Smooth muscle cell of trachea (primary cell): ENCODE measurements at places on chromosomes 11 and 22. TPM values are rescaled to one million over a fixed set of nuclear protein-coding genes. Genes with fewer than 3 reads are reported as not detected.

LMNTD2 gene
- 0.29 and 0.33 TPM in 2 replicates for total RNA-seq

CRY2 gene
- total RNA-seq = 15.0 and 22.2 TPM in 2 replicates

PCNX3 gene
- 22.7 and 30.8 TPM in 2 replicates for total RNA-seq

TNNI2 gene
- not detected in 2 replicates for total RNA-seq

LRRC74B gene
- under 0.01 TPM in 1 of 2 replicates, not detected in the other for total RNA-seq

SLC7A4 gene
- total RNA-seq = 2.0 TPM in 1 of 2 replicates, not detected in the other

NXPE1 gene
- not detected in 2 replicates for total RNA-seq

GPHA2 gene
- total RNA-seq = not detected in 2 replicates

INPP5J gene
- under 0.01 and 0.73 TPM in 2 replicates for total RNA-seq

RAB1B gene
- total RNA-seq = 103 and 130 TPM in 2 replicates

IRAG1 gene
- total RNA-seq = 7.0 and 28.8 TPM in 2 replicates

P2RY2 gene
- total RNA-seq = not detected in 2 replicates

XKR3 gene
- under 0.01 and 0.15 TPM in 2 replicates for total RNA-seq

PTDSS2 gene
- total RNA-seq = 35.9 and 40.5 TPM in 2 replicates

SLC5A12 gene
- not detected in 2 replicates for total RNA-seq

INCENP gene
- 15.2 and 29.1 TPM in 2 replicates for total RNA-seq

CAVIN3 gene
- 301 and 798 TPM in 2 replicates for total RNA-seq

KCNJ5 gene
- total RNA-seq = 0.17 and 0.29 TPM in 2 replicates

RFPL1 gene
- total RNA-seq = not detected in 2 replicates

PLAAT5 gene
- 0.17 TPM in 1 of 2 replicates, not detected in the other for total RNA-seq

P4HA3 gene
- total RNA-seq = 3.1 TPM in 2 replicates

PGA5 gene
- 0.29 and 0.50 TPM in 2 replicates for total RNA-seq

OR52B4 gene
- total RNA-seq = not detected in 2 replicates

CDC42BPG gene
- 0.15 and 0.33 TPM in 2 replicates for total RNA-seq

OR8G1 gene
- 0.17 TPM in 1 of 2 replicates, not detected in the other for total RNA-seq

SMCO4 gene
- total RNA-seq = 2.9 and 7.1 TPM in 2 replicates

CSF2RB gene
- 0.44 TPM in 1 of 2 replicates, not detected in the other for total RNA-seq

MRGPRE gene
- not detected in 2 replicates for total RNA-seq

SCUBE2 gene
- 1.5 and 2.2 TPM in 2 replicates for total RNA-seq

OR4D5 gene
- total RNA-seq = not detected in 2 replicates

EFEMP2 gene
- 56.3 and 157 TPM in 2 replicates for total RNA-seq

CFAP300 gene
- 4.3 and 9.5 TPM in 2 replicates for total RNA-seq

PITPNM1 gene
- 19.2 and 23.0 TPM in 2 replicates for total RNA-seq

SAA4 gene
- not detected in 2 replicates for total RNA-seq

FXYD6 gene
- total RNA-seq = 0.66 and 2.8 TPM in 2 replicates

MIAT gene
- total RNA-seq = 1.3 and 1.9 TPM in 2 replicates

VPREB1 gene
- not detected in 2 replicates for total RNA-seq

ENTHD1 gene
- not detected in 2 replicates for total RNA-seq

BAIAP2L2 gene
- total RNA-seq = 1.3 and 2.6 TPM in 2 replicates

TMEM191C gene
- 1.0 and 1.8 TPM in 2 replicates for total RNA-seq

CALCA gene
- not detected in 2 replicates for total RNA-seq

CARD18 gene
- total RNA-seq = not detected in 2 replicates
